Stimulated activated CD8-positive, alpha-beta memory T cell treated with anti-CD3 and anti-CD28 coated beads, Interleukin-4, amount 100 ng/mL, for 1 hour (primary cell): ENCODE measurements at places on chromosomes 12 and 14.

DNA sequence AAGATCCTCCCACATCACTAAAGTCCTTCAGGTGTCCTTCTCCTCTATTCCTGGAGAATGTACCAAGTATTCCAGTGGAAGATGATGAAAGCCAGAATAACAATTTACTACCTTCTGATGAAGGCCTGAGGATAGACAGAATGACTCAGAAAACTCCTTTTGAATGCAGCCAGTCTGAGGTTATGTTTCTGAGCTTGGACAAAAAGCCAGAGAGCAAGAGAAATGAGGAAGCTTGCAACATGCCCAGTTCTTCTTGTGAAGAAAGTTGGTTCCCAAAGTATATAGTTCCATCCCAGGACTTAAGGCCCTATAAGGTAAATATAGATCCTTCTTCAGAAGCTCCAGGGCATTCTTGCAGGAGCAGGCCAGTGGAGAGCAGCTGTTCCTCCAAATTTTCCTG lies 54.6 kb upstream of the HELB start:
- DNase-seq: no peak

- DNase-seq: no peak
These were observed 366.0 kb downstream of the ZFP36L1 start for GRCh38 chr14:68426661-68427549.

DNA sequence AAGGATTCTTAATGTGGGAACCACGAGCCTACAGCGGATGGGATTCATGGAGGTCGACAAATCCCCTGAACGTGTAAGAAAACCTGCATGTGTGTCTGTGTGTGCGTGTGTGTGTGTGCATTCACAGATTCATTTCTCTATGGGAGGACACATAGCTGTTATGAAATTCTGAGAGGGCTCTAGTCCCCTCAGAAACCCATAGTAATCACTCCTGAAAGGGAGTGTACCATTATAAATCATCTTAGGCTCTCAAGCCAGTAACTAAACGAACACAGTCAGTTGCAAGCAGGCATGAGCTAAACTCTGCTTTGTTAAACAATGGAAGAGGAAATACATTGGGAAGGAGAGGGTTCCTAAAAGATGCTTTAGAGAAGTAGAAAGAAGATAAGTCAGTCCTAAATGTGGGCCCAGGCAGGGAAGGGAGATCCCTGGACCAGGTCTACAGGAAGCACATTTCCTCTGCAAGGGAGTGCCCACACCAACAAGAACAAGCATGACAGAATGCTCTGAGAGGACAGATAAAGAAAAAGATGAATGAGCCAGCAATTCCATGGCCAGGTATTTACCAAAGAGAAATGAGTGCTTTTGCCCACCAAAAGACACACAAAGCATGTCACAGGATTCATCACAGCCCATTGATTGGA lies 91.3 kb downstream of the ITPR2 start:
- no peak for DNase-seq

- no peak for DNase-seq
These were observed 328.3 kb downstream of the TMEM121 start for GRCh38 chr14:105854600-105855245.

DNA sequence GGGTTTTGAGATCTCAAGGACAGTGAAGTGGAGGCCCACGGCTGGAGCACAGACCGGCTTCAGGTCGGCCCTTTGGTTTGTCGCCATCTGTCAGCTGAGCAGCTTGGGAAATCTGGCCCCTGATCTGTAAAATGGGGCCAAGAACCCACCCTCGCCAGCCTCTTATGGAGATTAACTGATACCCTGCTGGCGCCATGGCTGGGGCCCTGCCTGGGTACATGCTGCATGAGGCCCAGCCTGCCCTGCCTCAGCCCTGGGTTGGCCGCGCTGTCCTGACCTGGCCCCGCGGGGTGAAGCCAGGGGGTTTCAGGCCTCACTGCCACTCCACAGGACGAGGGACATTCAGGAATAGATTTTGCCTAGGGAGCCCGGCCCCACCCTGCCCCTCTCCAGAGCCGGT lies 33.9 kb upstream of the MEG3 start:
- no peak for DNase-seq

GRCh38 chr12:28355161-28355560 lies 164.9 kb downstream of the CCDC91 start:
- no peak for DNase-seq

- DNase-seq: no peak
These were observed 434.8 kb downstream of the CCER1 start for GRCh38 chr12:90520002-90520734.

DNA sequence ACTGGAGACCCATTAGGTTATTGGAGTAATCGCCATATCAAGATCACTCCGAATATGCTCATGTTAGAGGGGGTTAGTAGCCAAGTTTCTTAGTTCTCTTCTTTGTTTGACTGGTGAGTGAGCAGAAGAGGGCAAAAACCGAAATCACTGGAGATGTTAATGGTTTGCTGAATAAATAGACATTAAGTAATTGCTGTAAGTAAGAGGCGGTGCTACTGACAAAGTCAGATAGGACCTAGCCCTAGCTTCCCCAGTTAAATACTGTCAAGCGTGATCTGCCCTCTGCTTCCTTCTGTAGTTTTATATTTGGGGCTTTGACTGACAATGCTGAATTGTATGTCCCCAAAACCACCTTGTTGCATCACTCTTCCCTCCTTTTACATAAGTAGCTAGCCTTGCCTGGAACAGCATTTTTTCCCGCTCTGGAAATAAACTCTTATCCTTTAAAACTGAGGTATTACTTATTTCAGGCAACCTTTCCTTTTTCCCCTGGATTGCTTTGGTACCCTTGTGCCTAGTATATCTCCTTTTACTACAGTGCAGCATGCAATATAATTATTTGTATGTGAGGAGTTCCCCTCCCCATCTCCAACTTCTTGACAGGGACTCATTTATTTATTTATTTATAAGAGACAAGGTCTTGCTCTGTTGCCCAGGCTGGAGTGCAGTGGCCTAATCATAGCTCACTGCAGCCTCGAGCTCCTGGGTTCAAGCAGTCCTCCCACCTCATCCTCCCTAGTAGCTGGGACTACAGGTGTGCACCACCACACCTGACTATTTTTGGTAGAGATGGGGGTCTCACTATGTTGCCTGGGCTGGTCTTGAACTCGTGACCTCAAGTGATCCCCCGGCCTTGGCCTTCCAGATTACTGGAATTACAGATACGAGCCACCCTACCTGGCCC lies 1.4 kb downstream of the SNRPF start:
- DNase-seq: no peak

DNA sequence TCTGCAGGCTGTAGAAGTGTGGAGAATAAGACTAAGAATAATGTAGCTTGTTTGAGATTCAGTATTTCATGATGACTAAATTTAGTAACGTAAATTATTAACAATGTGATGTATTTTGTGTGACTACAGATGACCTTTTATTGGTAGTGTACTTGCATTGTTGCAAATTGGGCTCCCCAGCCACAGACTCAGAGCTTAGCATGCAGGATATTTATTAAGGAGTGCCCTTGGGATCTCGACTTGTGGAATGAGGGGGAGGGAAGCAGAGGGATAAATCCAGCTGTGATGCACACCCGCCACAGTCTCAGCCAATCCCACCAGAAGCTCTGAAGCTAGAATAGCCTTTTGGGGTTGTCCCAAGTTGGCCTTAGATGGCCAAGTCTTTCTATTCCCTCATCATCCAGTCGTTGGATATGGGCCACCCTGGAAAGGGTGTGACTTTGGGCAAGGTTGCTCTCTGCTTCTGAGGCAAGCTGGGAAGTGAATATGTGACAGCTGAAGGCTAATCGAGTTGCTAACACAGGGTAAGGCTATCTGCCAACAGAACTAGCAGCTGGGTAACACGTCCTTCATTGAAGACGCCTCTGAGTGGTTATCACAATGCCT lies 42.1 kb upstream of the USP44 start:
- no peak for DNase-seq

- no peak for DNase-seq
These were observed 5.4 kb downstream of the RPS6KL1 start for GRCh38 chr14:74917646-74918081.

DNA sequence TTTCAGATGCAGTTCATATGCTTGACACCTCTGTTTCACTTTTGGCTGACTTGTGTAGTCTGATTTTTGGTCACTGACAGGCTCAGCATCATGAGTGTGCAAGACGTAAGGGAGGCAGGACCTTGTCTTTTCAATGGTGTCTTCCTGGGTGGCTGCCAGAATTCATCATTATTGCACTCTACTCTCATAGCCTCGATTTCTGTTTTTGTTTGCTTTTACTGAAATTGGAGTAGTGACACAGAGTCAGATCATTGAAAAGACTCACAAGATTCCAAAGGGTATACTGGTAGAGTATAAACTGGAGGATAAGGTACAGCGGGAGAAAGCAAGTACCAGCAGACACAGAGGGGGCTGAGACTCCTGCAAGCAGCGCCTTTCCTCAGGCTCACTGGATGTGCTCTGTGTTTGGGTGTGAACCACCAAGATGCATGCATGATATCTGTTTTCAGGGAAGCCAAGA lies 126.3 kb upstream of the FGD4 start:
- no peak for DNase-seq

GRCh38 chr14:94581127-94581999 lies at the start of gene SERPINA5:
SERPINA5 (plus strand) TSS chr14:94581426; CDS start chr14:94587363, 5,937 bp downstream.
- no peak for DNase-seq

DNA sequence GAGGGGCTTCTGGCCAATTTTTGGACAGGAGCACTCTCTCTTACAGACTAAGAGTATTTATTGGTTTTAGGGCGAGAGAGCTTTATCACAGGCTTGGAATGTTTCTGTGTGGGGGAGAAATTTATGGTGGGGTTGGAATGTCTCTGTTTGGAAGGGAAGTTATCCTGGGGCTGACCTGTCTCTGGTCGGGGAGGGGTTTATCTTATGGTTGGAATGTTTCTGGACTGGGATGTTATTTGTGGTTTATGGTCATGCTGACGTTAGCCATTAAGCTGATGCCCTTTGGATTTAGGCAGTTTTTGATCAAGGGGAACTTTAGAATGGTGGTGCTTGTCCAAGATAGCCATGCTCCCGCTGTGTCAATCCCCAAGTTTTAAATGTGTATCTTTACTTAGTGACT lies 614.8 kb downstream of the DIO2 start:
- no peak for DNase-seq

DNA sequence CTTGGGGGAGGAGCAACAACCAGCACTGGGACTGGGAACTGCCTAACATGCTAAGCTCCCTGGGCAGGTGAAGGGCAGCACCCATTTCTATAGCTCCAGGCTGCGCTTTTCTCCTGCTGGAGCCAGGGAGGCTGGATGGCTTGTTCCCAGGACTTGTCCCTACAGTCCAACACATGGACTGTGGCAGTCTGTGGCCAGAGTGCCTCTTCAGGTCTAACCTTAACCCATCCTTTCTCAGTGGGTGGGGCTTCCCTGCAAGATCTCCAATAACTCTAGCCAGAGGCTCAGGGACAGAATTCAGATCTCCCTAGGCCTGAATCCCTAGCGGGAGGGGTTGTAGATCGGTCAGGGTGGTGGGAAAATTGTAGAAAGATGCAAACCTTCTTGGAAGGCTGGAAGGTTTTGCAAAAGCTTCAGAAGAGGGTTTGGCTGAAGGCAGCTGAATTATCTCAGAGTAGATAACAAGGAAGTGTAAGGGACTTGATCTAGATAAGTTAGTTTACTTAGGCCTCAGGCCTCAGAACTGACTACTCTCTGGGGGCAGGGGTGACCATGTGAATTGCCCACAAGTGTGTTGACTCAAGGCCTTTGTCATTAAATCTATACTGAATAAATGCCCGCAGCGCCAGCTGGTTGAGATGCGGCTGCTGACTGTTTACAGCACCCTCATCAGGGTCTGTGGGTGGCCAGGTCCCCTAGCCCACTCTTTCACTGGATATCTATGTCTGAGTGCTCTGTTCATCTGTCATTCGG lies 60.7 kb downstream of the SSPN start:
- DNase-seq: no peak

- no peak for DNase-seq
These were observed 199.8 kb downstream of the RPL10L start for GRCh38 chr14:46451800-46452199.

DNA sequence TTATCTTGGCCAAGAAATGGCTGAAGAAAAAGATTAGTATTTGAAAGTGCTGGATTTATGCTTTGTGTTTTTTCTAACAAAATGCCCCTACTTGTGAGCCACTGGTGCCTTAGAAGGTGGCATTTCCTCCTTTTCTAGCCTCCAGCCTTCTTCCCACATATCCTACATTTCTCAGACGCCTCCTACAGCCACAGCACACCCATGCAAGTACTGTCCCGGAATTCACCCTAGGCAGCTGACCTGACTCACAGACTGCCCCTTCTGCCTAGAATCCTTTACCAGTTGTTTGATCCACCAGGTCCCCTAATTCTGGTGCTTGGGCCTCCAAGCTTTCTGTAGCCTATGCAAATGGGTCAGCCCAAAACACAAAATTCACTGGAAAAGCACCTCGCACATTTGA lies 166.0 kb downstream of the FOXN3 start:
- no peak for DNase-seq

- no peak for DNase-seq
These were observed 55.6 kb downstream of the GTF2A1 start for GRCh38 chr14:81165188-81165587.

DNA sequence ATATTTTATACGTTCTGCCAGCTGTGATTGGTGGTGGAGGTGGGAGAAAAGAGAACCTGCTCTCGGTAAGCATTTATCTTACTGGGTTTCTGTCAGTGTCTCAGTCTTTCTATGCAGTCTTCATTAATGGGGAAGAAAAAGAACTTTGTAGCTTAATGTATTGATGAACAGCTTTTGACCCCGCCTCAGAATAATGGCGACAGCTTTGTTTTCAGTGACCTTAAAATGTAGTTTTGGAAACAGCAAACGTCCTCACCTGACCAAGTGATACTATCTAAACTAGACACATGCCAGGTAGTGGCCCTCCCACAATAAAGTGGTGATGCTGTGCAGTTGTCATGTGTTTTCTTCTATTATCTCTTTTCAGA lies 1.4 kb downstream of the DACT1 start:
- DNase-seq: no peak

GRCh38 chr14:103870891-103871595 lies 23.7 kb upstream of the PPP1R13B start:
- no peak for DNase-seq

DNA sequence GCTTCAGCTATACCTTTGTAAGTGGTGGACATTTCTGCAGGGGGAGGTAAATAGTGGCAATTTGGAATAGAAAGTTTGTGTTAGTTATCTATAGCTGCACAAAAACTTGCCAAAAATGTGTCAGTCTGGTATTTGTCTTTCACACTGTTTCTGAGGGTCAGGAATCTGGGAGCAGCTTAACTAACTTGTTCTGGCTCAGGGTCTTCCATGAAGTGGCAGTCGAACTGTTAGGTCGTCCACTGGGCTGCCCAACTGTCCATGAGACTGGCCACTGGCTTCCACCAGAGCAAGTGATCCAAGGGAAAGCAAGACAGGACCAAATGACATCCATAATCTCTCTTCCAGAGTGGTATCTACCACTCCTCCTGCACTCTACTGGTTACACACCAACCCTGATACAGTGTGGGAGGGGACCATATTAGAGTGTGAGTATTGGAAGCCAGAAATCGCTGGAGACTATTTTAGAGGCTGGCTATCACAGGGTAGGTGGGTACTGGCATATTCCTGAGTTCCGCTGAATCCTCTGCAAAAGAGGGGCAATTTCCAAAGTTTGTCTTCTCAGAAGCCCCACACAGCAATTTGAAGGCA lies 60.9 kb downstream of the DYRK2 start:
- no peak for DNase-seq
